ENCODE measurements at places on chromosomes 1 and 21.
A peak's percentile ranks its signal among the peaks of the same experiment; 100 is the strongest.

DNA sequence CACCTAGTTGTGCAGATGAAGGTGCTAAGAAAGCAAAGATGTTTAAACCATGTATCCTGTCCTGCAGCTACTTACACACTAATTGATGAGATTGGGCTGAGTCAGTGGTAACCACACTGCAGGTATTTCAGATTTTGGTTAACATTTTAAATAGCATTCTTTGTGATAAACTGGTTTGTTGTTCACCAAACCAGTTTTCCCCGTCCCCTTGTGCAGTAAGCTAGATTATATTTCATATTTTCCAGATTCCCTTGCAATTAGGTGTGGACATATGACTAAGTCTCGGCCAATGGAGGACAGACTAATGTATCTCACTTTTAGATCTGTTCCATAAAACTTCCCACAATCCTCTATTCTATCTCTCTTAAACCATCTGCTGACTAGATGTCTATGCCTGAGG, 320.4 kb downstream of the RWDD3 start:
- no peak for DNase-seq

GRCh38 chr21:39637971-39638240, 25.2 kb downstream of the B3GALT5 start:
- no peak for DNase-seq

GRCh38 chr1:41687007-41687406, 202.5 kb upstream of the EDN2 start:
- DNase-seq = no peak

GRCh38 chr21:42056468-42056867, 14.6 kb upstream of the UMODL1 start:
- no peak for DNase-seq

- DNase-seq = no peak
Observed at GRCh38 chr1:15155191-15155590, 1.6 kb downstream of the TMEM51 start.

DNA sequence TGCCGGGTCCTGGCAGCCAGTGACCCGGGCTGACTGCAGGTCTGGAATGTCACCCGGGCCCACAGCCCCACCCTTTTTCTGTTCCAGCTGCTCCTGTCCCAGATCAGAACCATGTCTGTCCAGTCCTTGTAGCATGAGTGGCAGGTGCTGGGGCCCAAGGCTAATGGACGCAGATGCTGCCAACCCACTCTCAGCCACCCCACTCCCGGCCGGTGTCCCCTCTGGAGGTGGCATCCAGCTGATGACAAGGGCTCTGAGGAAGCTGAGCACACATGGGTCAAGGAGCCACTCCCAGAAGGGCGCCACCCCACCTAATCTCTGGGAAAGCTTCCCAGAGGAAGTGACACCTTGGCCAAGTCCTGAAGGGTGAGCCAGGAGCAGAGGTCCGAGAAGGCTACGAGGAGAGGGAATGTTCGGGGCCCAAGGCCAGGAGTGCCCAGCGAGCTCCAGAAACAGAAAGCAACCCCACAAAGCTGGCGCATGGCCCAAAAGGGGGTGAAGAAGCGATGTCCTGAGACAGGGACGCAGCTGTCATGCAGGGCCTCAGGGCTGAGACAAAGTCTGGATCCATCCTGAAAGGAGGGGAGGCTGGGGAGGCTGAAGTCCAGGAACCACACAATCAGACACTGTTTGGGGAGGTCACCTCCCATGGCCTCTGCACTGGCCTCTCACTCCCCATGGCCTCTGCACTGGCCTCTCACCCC, 39.5 kb downstream of the ACOT7 start:
- DNase-seq = no peak

DNA sequence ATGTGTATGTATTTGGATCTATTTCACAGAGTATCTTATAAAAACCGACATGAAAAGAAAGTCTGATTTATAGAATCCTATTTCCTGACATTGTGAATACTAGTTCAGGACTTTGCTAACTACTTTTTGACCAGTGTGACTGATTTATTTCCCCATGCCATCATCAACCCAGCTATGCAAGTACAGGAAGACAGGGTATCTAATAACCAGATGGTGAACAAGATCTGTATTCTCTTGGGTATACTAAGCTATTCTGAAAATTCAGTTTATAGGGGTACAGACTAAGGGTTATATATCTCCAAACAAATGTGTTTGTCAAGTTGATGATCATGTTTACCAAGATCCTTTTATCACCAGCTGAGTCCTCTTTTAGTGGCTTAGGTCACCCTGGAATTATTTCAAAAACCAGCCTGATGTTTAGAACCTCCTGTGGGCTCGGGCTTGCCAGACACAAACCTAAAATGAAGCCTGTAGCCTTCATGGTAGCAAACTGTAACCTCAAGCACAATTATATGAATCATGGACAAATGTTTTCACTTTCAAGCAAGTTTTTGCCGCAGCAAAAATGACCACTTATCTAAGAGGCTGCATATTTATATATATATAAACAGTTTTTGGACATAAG, 185.1 kb downstream of the FGGY start:
- DNase-seq = no peak

DNA sequence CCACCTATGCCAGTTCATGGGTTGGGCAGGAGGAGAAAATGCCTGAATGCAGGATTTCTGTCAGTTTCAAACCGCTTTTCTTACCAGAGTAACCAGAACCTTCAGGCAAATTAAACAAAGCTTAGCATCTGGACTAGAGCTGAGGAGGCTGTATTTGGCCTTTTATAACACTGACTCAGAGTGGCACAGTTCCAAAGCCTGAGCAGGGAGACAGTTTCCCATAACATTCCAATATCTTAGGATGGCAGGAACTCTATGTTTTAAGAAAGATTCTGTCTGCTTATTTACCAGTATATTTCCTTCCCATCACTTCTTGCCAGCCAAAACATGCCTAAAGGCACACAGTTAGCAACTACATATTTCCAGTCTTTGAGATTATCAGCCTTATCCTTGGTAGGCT, 46.8 kb downstream of the UBR4 start:
- DNase-seq = no peak

GRCh38 chr1:155871390-155871789, 12.0 kb downstream of the SYT11 start:
- no peak for DNase-seq

DNA sequence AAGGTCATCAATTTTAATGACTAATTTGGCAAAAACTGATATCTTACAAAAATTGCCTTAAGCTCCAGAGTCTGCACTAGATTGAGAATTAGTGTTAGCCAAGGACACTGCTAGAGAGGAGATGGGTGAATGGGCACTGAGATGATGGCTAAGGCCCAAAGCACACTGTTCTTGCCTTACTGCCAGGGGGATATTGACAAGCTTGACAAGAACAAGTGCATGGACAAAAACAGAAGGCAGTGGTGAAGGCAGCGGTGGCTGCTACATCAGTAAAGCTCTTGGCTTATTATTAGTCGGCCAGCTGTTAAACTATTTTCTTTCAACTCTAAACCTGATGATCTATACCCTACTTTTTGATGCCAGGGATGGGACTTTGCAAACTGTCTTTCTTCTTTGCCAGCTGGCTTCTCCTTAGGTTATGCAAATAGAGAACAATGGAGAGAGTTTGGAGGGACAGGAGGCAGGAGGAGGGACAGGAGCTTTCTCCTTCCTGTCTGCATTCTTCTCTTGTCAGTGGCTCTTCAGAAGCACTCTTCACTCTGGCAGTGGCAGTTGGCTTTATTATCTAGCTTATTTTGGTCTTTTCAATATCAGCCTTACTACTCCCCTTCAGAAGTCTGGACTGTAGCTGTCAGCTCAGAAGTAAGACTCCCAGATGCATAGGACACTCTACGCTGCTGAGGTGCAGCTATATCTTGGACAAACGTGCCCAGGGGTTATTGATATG, 853.5 kb upstream of the TMPRSS15 start:
- DNase-seq = no peak

DNA sequence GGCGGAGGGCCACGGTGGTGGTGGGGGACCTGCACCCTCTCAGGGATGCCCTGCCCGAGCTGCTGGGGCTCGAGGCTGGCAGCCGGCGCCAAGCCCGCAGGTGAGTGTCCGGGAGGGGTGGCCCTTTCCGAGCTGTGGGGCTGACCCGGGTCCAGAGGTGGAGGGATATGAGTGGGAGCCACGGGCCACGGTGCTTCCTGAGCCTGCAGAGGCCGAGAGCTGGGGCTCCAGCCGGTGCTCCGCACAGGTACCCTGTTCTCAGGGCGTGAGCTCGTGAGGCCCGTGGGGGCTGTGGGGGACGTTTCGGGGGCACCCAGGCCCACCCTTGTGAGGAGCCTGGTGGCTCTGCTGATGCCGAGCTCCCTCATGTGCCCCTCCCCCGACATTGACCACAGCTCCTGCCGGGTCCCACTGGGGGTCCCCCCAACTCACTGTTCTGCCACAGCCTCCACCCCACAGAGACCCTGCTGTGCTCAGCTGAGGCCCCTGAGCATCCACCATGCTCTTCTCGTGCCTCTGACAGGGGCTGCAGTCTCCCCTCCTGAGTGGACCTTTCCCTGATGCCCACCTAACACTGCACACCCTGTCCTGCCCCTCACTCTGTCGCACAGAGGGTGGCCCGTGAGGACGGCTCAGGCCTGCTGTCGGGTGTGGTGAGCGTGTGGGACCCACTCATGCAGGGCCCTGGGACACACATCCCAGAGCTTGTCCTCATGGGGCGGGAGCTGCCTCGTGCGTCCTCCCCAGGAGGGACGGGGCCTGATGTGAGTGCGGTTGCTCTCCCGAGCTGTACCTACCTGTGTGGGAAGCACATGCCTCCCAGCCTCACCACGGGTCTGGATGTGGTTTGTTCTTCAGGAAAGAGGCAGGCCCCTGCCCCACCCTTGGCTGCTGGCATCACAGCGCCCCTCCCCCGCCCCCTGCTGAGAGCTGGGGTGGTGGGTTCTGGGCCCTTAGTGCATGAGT, 27.5 kb downstream of the SLX9 start:
- no peak for DNase-seq

DNA sequence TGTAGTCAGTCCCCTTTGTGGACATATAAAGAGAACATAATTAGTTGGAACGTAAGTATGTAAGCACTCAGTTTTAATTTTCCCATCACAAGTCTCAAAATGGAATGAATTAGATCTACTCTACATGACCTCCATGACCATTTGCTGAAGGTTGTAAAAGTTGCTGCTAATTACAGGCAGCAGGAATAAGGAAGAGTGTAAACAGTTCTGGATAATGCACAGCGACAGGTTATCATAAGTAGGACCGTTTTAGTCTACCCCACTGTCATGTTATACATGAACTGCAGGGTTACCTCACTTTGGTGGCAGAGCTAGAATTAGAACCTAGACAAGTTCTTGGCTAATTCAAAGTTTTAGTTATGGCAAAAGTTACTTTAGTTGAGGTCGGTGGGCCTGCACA, 21.7 kb downstream of the YTHDF2 start:
- no peak for DNase-seq

- no peak for DNase-seq
Observed at GRCh38 chr1:54287176-54287650, 87.2 kb downstream of the MRPL37 start.

- DNase-seq = no peak
Observed at GRCh38 chr1:106960412-106960811, 96.1 kb upstream of the PRMT6 start.

DNA sequence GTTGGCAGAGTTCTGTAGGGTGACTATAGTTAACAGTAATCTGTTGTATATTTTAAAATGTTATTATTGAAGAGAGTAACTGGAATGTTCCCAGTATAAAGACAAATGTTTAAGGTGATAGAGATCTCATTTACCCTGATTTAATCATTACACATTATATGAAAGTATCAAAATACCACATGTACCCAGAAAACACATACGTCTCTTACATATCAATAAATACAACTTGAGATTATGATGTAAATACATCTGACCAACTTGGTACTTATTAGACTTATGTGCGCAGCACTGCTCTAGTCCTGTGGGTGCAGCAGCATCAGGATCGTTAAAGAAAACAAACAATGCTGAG, 670 bp upstream of the PARK7 start:
- DNase-seq = no peak

- no peak for DNase-seq
Observed at GRCh38 chr1:41222496-41222895, 19.6 kb downstream of the SCMH1 start.

GRCh38 chr1:79929356-79929755, 922.8 kb upstream of the ADGRL4 start:
- no peak for DNase-seq

- DNase-seq = no peak
Observed at GRCh38 chr21:26451081-26451740, 121.9 kb downstream of the CYYR1 start.

- peak; percentile 77 for DNase-seq
Observed at GRCh38 chr1:224106568-224107281, 7.2 kb upstream of the FBXO28 start.

GRCh38 chr1:228833911-228834688, 98.8 kb downstream of the RHOU start:
- DNase-seq = no peak

DNA sequence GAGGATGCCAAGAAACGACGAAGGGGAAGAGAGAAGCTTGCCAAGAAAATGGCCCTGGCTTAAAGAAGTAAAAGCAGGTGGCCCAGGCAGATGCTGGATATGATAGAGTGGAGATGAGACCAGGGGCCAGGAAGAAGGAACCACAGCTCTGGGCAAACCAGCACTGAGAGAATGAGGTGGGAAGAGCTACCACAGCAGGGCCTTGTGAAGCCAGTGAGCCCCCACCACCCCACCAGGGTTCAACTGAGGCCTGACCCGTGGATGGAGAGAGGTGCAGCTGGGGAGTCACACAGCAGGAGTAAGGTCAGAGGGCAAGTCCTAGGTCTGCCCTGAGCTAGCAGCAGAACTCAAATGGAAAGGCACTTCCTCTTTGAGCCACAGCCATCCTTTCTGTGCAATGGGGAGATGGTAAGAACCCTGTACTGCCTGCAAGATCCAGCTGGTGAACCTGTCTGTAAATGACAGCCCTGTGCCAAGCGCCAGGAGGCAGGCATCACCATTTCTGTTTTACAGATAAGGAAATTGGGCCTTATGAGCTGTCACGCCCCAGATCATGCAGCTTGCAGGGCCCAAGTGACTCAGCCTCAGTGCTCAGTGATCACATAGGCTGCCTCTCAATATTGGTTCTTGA, 8.5 kb downstream of the SH3BGRL3 start:
- no peak for DNase-seq

DNA sequence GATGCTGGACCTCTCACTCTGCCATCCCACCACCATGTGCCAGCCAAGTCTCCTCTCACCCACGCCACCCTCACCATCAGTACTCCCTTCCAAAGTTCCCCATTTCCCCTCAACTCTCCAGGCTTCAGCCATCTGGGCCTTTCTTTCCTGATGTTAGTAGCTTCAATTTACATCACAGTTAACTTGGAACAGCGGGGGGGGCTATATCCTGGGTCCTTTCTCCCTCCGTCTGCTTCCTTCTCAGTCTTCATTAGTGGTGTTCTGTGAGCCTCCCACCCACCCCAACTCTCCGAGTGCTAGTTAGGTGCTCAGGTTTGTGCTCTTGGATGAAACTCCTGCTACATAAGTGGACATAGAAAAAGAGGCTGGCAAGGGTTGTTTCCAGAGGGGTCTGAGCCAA, 31.9 kb downstream of the KCNC4 start:
- DNase-seq = no peak

GRCh38 chr21:28402616-28402989, 590.1 kb downstream of the LTN1 start:
- DNase-seq = no peak
